ENCODE measurements at places on chromosomes 12 and 14. TPM values are rescaled to one million over a fixed set of nuclear protein-coding genes. Genes with fewer than 3 reads are reported as not detected.

GRCh38 chr12:130251236-130251780 is 86.4 kb upstream of the PIWIL1 start:
- DNase-seq: no peak

- DNase-seq: peak; percentile 87
Measured at GRCh38 chr12:124497658-124498057, 69.8 kb downstream of the NCOR2 start.

GRCh38 chr14:79586416-79586815 is 624.9 kb downstream of the DIO2 start:
- no peak for DNase-seq

DNA sequence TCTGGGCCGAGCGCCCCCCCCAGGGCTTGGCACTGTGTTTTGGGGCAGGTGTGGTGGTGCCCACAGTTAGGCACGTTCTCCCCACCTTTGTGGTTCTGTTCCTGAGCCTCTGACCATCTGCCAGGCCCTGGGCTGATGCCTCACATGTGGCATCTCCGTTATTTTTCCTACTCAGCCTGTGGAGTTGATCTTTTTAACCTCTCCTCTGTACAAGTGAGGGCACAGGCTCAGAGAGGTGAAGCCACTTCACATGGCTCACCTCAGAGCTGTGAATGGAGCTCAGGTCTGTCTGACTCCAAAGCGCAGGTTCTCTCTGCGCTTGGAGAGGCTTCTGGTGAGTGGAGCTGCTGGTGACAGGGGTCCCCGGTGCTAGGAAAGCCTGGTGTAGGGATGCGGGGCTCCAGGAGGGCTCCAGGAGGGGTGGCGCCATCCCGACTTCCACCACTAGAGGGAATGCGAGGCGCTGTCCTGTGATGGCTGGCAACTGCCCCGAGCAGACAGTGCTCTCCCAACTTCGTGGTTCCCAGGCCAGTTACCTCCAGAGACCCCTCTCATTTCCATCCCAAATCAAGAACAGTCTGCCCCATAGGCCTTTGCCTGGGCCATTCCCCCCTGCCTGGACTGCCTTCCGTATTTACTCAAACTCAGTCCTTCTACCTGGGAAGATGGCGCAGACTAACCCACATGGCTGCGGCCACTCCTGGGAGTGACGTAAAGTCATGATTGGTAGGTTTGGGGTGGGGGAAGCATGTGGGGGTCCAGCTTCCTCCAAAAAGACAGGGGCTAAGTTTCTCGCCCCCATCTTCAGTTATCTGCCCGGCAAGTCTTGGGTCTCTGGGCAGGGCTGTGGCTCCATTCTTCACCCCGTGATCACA is 9.9 kb downstream of the BCL7A start:
- no peak for DNase-seq

- peak; percentile 43 for DNase-seq
Measured at GRCh38 chr12:98582093-98582492, 11.4 kb upstream of the SLC25A3 start.

DNA sequence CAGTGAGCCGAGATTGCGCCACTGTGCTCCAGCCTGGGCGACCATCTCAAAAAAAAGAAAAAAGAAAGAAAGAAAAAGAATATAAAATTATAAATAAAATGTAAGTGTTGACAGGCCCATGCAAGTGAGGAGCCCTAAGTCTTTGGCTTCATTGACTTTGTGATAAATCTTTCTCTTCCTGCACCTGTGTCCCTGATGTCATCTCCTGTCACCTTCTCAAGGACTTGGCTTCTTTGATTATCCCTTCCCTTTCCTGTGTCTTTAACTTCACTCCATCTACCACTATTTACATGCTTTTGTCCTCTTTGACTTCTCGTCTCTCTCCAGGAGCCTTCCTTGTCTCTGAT is 33.6 kb upstream of the WNK1 start:
- no peak for DNase-seq

- DNase-seq: peak; percentile 6
Measured at GRCh38 chr12:98838231-98838647, 193.1 kb downstream of the APAF1 start.

- no peak for DNase-seq
Measured at GRCh38 chr12:92109613-92110012, 36.0 kb downstream of the BTG1 start.

GRCh38 chr12:13573698-13574321 is 377.3 kb downstream of the EMP1 start:
- peak; percentile 46 for DNase-seq

DNA sequence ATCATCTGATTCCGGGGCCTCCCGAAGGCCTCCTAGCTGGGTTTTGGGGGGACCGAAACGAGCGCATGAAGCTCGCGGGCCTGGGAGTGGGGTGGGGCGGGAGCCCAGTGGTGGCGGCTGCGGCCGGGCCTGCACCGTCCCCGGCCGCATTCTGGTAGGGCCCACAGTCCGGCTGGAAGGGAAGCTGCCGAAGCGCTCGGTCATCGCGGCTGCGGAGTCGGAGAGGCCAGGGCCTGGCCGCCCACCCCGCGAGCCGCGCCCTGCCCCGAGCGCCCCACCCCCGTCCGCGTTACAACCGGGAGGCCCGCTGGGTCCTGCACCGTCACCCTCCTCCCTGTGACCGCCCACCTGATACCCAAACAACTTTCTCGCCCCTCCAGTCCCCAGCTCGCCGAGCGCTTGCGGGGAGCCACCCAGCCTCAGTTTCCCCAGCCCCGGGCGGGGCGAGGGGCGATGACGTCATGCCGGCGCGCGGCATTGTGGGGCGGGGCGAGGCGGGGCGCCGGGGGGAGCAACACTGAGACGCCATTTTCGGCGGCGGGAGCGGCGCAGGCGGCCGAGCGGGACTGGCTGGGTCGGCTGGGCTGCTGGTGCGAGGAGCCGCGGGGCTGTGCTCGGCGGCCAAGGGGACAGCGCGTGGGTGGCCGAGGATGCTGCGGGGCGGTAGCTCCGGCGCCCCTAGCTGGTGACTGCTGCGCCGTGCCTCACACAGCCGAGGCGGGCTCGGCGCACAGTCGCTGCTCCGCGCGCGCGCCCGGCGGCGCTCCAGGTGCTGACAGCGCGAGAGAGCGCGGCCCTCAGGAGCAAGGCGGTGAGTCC is at the start of gene KLC1:
TSS of gene KLC1 (plus strand) at position 528 of the 819 bp plus-strand sequence. CDS start 25,354 bp downstream, outside the sequence.
- DNase-seq: peak; percentile 50

- no peak for DNase-seq
Measured at GRCh38 chr14:94572637-94573303, 8.5 kb upstream of the SERPINA5 start.

DNA sequence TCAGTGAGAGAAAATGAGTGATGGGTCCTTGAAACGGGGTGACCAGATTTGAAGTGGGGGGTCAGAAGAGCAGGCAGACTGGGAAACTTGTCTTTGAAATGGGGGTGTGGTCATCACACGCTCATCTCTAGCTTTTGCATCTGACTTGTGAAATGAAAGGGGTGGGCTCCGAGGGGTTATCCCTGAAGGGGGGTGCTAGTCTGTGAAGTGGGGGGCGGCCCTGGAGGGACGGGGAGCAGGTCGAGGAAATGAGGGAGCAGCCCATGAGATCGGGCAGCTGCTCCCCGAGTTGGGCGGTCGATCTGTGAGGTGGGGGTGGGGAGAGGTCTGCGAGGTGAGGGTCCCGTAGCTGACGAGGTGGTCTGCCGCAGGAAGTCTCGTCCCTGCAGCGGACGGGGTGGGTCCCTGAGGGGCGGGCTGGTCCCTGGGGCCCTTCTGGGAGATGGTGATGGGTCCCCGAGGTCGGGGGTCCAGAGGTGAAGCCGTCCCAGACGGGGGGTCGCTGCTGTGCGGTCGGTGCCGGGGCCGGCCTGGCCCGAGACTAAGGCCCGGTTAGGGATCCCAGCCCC is 542 bp downstream of the PXN start:
- DNase-seq: no peak

GRCh38 chr12:114878781-114879180 is 194.8 kb upstream of the TBX3 start:
- DNase-seq: no peak

DNA sequence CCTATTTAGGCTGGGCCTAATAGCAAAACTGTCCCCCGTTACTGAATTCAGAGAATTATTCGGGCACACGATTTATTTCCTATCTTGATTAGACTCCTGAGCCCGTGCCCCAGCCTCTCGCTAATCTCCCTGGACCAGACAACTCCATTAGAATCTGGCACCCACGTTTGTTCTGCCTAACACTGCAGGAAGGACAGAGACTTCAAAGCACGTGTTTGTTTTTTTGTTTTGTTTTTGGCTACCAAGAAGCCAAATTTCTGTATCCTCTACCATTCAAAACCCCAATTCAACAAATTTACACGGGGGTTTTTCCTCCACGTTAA is 4.8 kb downstream of the USP44 start:
- no peak for DNase-seq

DNA sequence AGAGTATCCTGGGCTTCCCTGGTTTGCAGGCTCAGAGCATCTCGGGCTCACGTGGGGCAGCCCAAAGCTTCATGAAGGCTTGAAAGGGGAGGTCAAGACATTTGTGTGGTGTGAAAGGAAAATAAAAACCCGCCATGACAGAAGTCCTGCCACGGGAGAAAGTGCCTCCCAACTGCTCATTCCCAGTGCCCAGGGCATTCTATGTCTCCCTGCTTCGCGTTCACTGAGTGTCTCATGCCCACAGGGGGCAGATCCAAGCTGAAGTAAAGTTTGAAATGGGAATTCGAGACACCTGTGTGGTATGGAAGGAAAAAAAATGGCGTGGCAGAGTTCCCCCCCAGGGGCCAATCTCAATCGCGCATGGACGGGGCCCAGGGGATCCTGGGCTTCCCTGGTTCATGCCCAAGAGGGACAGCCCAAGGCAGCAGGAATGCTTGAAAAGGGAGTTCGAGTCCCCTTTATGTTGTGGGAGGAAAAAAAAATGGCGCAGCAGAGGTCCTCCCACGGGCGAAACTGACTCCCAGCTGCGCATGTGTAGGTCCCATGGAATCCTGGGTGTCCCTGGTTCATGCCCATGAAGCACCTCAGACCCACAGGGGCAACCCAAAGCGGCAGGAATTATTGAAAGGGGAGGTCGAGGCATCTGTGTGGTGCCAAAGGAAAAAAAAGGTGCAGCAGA is 576.7 kb downstream of the ALG10 start:
- DNase-seq: no peak

- no peak for DNase-seq
Measured at GRCh38 chr14:104732355-104732804, 8.4 kb downstream of the ADSS1 start.

DNA sequence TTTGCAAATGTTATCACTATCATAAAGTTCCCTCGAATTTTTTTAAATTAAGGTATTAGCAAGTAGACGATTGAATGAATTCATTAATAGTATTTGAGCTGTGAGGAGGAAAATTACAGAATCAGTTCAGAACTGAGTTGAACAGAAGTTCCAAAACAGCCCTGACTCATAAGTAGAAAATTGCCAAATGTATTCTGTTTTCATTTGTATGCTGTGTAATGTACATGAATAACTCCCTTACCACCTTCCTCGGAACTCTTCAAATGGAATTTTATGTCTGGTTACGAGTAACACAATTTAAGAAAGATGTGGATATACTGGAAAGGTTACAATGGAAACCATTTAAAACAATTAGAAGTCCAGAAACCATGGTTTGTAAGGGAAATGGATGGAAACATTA is 283.3 kb upstream of the FAR2 start:
- DNase-seq: peak; percentile 55

DNA sequence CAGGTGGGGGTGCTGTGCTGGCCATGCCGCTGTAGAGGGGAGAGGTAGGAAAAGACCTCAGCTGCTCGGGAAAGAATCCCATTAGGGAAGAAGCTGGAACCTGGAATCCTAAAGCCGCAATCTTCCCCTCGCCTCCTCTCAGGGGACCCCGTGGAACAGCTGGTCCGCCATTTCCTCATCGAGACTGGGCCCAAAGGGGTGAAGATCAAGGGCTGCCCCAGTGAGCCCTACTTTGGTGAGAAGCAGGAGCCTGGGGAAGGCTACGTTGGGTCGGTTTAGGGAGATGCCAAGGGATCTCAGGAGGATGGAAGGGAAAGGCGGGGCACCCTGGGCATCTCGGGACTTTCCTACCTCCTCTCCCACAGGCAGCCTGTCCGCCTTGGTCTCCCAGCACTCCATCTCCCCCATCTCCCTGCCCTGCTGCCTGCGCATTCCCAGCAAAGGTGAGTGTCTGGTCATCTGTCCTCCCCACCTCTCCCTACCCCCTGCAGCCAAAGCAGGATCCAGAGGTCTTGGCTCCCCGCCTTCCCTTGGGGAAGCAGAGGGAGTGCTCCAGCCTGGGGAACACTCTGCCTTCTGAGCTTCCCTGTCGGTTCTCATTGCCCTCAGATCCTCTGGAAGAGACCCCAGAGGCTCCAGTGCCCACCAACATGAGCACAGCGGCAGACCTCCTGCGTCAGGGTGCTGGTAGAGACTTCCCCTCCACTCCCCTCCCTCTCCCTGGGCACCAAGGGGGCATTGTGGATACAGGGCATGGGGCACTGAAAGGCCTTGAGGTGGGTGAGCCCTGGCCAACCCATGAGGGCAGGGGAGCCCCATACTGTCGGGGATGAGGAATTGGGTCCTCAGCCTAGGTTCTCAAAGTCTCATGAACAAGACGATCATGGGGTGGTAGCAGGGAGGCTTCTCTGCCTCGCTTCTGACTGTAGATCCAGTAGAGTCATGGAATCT is 12.4 kb downstream of the TNS2 start:
- DNase-seq: no peak

GRCh38 chr12:19148860-19149259 is 19.3 kb downstream of the PLEKHA5 start:
- no peak for DNase-seq

GRCh38 chr12:80242321-80242720 is 143.0 kb downstream of the OTOGL start:
- DNase-seq: no peak

GRCh38 chr12:82930301-82930700 is 243.6 kb downstream of the TMTC2 start:
- DNase-seq: no peak

DNA sequence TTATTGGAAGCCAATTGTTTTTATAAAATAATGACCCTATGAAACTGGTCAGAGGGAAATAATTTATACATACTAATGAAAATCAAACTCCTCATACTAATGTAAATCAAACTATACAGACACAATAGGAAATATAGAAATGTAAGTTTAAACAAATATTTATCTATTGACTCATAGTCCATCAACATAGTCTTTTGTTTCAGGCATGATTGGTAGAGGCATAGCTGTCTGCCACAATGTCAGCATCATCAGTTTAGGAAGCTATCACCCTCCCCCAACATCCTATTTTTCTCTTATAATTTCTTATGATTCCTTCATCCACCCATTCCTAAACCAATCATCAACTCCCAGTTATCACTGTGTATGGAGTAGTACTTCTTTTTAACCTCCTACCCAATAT is 117.7 kb downstream of the SLC38A6 start:
- DNase-seq: no peak

- no peak for DNase-seq
Measured at GRCh38 chr14:29463727-29464395, 463.8 kb downstream of the PRKD1 start.

- DNase-seq: peak; percentile 4
Measured at GRCh38 chr12:843609-844008, 91.2 kb downstream of the WNK1 start.

- no peak for DNase-seq
Measured at GRCh38 chr14:83828406-83828805, 1701.5 kb upstream of the FLRT2 start.

- no peak for DNase-seq
Measured at GRCh38 chr12:123120452-123121166, 30.3 kb downstream of the PITPNM2 start.

Gene SLCO1B1
- total RNA-seq: not detected

Gene PLEKHD1
- total RNA-seq: 0.05 TPM

Gene CAPS2
- 3.1 TPM for total RNA-seq

Gene PPP1R3E
- 2.1 TPM for total RNA-seq

Gene ADAM21
- 0.94 TPM for total RNA-seq

Gene ZFC3H1
- total RNA-seq: 51.7 TPM

Gene CPNE8
- total RNA-seq: 9.4 TPM

Gene FOXM1
- total RNA-seq: 7.1 TPM

Gene TSHR
- not detected for total RNA-seq

Gene KLHL33
- 0.07 TPM for total RNA-seq

Gene RASAL1
- 0.43 TPM for total RNA-seq

All from astrocyte (in vitro differentiated cells and primary cell).